ENCODE measurements at places on chromosomes 13 and 19.

GRCh38 chr19:45716359-45717130 lies 14.2 kb downstream of the FBXO46 start:
- no peak for DNase-seq

DNA sequence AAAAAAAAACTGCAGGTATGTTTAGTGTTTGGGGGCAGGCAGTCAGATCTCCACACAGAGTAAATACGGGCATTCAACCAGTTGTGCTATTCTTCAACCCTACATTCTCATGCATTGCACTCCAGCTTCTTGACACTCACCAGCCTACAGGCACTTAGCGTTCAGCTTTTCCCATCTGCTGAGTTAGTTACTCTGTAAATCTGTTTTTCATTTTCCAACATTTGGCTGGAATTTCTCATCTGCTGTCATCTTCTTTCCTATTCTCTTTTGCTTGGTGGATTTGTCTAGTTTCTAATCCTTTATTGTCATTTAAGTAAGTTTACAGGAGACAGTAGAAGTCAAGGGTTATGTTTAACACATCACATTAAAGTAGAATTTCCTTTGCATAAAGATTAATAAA lies 1318.9 kb downstream of the OLFM4 start:
- no peak for DNase-seq

DNA sequence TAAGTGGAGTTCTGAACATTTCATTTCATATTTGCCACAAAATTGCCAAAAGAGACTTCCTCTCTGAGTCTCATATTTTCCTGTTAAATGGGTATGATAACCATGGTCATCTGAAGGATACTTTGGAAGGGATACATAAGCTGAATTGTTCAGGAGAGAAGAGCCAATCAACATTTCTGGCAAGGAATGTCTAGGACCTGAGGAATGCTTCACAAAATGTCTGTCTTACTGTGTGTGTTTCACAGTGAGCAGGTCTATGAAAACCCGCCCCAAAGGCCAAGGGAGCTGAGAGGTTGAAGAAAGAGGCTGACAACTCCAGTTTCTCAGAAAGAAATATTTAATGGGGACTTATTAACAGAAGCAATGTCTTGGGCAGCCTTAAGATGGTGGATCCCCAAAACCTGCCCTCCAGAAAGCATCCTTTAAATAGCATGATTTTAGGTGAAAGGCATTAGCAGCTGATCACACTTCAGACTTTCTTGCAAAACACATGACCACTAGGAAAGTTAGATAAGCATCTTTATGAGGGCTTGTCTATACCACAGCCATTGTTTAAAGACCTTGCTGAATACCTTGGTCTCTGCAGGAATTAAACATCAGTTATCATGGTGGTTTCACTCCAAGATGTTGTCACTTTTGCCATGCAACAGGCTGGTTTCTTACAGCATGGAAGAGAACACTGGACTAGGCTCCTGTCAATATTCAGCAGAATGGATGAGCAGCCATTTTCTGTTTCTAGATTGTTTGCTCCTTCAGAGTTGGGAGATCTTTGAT lies 78.9 kb downstream of the TNFSF11 start:
- DNase-seq: no peak

GRCh38 chr13:99565478-99566124 lies 64.3 kb downstream of the TM9SF2 start:
- no peak for DNase-seq

DNA sequence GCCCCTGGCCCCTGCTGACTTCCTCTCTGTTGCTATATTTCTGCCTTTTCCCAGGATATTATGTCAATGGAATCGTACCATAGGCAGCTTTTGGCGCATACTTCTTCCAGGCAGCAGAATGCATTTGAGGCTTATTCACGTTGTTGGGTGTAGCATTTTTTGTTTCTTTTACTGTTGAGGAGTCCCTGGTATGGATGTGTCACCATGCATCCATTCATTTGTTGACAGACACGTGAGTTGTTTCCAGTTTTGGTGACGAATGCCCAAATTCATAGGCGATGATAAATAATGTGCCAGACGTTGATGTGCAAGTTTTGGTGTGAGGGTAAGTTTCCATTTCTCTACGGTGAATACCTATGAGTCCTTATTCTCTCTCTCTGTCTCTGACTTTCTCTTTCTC lies 5.0 kb downstream of the NFILZ start:
- DNase-seq: no peak

GRCh38 chr19:35332817-35333216 lies 3.8 kb downstream of the CD22 start:
- DNase-seq: no peak

DNA sequence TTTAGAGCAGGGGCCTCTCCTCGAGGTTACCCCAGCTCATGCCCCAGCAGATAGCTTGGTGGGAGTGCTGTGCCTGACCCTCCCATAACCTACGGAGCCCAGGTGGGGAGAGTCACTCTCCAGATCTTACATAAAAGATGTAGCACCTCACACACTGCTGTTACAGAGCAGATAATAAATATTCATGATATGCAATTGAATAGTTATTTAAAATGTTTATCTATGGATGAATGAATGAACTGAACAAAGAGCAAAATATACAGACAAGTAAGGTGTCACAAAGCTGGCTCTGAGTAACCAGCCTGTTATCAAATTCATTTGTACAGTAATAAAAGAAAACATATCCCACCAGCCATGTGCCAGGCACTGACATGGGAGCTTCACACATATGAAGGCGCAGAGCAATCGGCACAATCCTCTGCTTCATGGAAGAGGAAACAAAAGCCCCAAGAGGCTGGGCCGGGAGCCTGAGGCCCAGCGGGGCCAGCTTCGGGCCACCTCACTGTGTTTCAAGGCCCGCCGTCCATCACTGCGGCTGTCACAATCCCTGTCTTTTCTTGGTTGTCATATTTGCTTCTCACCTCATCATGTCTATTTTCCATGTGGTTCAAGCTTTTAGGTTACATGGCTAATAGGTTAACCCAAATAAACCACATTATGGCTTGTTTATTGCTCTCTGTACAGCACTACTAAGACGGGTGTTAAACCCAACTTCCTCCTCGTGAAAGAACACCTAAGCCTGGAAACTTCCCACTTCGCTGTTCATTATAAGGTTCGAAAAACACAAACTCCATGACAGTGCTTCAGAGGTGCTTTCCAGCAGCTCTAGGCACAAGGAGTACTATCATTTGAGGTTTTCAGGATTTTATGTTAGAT lies 78.4 kb downstream of the IRS2 start:
- no peak for DNase-seq

- DNase-seq: no peak
Observed at GRCh38 chr13:19601749-19602725, 31.4 kb upstream of the MPHOSPH8 start.

DNA sequence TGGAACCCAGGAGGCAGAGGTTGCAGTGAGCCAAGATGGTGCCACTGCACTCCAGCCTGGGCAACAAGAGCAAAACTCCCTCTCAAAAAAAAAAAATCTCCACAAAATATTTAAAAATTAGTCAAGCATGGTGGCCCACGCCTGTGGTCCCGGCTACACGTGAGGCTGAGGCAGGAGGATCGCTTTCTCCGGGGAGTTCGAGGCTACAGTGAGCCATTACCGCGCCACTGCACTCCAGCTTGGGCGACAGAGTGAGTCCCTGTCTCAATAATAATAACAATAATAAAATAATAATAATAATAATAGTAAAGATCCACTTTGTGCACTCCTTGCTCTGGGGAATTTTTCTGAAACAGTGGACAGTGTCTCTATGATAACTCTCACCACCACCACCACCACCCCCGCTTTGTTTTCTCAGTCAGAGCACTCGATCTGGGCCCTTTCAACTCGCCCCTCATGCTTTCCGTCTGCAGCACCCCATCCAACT lies 8.7 kb downstream of the NAPSA start:
- DNase-seq: no peak

DNA sequence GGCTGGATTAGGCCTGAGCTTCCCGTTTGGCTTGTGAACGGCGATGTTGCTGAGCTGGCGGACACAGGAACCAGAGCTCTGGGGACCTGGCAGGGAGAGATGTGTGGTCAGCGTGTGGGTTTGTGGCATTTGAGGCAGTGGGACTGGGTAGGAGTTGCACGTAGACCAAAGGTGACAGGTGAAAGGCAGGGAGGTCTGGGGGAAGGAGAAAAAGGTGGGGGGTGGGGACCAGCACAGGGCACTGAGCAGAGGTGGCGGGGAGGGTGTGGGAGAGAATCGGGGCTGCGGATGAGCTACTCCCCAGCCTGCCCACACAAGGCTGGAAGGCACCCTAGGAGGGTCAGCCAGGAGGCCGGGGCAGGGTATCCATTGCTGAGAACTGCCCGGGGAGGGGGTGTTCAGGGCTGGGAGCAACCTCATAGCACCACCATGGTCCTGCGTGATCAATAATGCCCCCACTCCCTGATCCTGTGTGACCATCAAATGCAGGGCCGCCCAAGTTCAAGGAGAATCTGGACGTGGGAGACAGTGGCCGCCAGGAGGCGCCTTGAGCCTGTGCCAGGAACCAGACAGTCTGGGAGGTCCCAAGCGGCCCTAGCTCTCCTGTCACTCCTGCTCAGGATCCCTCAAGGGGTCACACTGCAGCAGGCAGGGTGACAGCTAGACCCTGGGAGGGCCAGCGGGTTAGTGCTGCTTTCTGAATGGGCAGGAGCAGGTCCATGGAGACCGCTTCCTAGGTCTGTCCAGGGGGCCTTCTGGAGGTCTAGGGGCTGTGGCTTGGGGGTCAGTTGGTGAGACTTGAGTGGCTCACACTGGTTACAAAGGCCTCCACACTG lies 12.8 kb upstream of the SELENOW start:
- DNase-seq: no peak

DNA sequence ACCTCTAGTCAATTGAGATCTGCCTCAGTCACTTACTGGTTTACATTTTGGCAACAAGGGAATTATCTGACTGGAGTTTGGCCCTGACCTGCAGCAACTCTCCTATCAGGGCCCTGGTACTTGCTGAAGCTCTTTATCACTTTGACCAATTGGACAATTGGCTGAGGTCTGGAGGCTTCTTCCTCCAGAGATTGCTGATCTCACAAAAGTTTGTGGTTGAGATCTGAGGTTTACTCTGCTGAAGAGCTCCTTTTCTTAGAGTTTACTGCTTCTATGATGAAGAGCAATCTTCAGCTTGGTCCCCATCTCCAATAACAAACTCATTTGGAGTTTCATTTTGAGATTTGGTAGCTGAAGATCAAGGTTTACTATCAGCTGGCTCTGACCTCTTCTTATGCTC lies 276.9 kb upstream of the SGCG start:
- no peak for DNase-seq

DNA sequence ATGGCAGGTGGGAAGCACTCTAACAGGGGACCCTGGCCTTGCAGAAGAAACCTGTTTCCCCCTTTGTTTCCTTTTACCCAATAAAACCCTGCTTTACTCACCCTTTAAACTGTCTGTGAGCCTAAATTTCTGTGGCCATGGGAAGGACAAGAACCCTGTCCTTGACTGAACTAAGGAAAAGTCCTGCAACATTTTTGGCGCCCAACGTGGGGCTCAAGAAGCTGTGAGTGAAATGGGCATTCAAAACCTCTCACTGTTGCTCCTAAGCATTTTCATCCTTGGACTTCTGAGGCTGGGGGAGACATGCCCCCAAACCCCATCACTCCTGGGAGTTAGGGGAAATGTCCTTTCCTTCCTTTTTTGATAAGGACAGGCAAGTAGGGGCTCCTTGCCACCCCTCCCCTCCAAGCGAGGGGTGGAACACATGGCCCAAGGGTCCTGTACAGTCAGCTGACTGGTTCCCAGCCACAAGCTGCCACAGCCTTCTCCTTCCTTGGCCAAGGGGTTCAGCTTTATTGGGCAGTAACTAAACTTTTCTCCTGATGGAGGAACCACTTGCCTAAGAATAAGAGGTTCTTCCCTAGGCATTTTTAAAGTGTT lies 381.6 kb downstream of the KLF5 start:
- DNase-seq: no peak

DNA sequence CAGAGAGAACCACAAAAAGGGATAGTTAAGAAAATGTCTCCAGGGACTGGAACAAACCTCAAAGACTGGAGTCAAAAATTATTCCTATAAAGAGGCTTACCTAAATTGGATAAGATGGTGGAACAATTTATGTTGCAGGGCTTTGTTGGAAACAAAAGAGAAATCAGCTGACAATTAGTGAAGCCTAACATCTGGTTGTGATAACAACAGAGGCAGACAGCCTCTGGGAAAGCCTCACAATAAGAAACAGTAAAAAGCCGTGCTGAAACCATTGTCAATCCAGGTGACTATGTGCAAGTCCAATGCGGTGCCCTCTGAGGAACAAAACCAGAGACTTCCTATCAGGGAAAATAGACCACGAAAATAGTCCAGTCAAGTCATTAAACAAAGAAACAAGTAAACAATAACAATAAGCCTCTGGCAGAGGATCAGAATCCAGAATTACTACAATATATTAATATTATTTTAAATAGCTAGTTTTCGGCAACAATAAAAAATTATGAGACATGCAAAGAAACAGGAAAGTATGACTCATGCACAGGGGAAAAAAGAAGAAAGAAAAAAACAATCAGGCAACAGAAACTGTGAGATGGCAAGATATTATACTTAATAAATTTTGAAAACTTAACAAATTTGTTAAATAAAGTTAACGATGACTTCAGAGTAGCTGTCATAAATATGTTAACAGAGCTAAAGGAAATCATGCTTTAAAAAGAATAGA lies 99.7 kb upstream of the RXFP2 start:
- DNase-seq: no peak

- DNase-seq: no peak
Observed at GRCh38 chr19:58556622-58557220, 1.7 kb downstream of the UBE2M start.

- DNase-seq: peak; percentile 2
Observed at GRCh38 chr13:60267498-60268202, 103.9 kb upstream of the DIAPH3 start.

DNA sequence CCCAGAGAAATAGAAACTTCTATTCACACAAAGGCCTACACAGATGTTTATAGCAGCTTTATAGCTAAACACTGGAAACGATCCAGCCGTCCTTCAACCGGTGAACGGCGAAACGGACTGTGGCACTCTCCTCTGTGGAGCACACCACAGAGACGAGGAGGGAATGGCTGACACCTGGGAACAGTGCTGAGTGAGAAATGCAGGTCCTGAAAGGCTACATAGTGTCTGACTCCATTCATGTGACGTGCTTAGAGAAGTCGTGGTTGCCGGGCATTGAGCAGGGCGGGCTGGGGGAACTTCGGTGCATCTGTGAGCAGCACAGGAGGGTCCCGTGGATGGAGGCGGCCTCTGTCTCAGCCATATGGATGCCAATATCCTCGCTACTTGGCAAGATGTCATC lies 3.1 kb upstream of the GRK1 start:
- DNase-seq: no peak

DNA sequence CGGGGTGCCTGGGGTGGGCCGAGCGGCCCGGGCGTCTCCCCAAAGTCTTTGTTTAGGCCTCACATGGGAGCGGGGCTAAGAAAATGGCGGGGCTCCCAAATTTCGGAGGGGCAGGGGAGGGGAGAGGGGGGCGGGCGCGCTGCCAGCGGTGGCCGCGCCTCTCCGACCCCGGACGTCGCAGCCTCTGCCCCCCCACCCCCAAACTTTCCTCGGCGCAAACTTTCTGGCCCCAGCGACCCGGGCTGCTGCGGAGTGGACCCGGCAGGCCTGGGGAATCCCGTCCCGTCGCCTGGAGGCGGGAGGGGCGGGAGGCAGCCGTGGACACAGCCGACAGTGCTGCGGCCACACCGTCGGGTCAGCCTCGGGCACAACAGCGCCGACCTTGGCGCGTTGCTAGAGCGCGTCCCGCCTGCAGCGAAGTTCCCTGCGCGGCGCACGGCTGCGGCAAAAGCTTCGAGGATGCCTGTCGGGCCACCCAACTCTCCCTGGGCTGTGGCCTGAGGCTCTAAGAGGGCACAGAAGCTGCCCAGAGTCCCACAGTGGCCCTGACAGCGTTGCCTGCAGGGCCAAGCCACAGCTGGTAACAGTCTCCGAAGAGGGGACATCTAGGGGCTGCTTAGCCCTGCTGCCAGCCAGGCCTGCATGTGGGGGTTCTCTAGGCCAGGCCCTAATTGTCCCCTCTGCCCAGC lies 1.3 kb downstream of the NFIX start:
- DNase-seq: no peak
